Muscle of leg (tissue), 16 donors: ENCODE measurements at places on chromosomes 5 and 9. TPM values are rescaled to one million over a fixed set of nuclear protein-coding genes. Genes with fewer than 3 reads are reported as not detected.

The FBP2 gene
- 105 TPM for total RNA-seq

- DNase-seq, result peak; percentile 61
Observed at GRCh38 chr5:134948911-134949310, 18.8 kb upstream of the CATSPER3 start.

DNA sequence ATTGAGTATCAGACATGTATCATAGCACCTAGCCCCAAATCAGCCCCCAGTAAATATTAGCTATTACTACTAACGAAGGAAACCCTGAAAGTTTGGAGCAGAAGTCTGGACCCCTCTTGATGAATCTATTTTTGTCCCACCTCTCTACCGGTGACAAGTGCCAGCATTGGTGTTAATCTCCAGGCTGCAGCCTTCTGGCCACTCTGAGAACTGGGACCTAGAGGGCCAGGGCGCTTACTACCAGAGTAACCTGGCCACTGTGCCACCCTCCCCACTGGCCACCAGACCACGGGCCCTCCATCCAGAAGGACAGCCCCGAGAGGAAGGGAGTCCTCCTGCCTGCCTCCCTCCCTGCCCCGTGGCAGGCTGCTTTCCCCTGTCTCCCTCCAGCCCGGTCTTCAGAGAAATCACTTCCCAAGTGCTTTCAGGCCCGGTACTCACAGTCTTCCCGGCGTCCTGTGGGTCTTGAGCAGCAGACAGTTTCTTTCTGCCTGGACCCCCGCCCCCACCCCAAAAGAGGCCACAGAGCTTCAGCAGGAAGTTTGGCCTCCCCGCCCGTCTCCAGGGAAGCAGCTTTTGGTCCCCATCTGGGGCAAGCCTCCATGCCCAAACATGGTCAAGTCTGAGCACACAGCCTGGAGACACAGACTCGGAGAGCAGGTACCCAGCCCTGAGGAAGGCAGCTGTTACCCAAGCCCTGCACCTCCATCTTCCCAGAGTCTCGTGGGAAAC, at the start of gene KCNMB1:
TSS of gene KCNMB1 (minus strand) at position 550 of the 732 bp plus-strand sequence. CDS start 3,920 bp downstream, outside the sequence.
- peak; percentile 31 for DNase-seq

- DNase-seq, result no peak
Observed at GRCh38 chr5:60447488-60447920, 252.5 kb downstream of the DEPDC1B start.

The ENG gene
- total RNA-seq, result 9.3 TPM

The SUSD3 gene
- total RNA-seq, result 2.6 TPM

DNA sequence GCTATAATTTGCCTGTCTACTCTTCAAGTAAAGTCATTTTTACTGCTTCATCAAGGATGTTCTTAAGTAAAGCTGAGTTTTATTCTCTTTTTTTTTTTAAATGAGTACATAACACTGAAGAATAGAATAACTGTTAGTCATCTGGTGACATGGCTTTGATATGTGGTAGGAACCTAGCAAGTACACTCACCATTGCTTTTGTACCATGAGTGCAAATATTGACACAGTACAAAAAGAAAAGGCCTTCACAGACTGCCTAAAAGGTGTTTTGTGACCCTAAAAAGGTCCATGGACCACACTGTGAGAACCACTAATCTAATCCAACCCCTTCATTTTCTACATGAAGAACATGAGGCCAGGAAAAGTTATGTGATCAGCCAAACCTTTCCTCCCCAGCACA, 55.0 kb downstream of the ECPAS start:
- DNase-seq, result no peak

DNA sequence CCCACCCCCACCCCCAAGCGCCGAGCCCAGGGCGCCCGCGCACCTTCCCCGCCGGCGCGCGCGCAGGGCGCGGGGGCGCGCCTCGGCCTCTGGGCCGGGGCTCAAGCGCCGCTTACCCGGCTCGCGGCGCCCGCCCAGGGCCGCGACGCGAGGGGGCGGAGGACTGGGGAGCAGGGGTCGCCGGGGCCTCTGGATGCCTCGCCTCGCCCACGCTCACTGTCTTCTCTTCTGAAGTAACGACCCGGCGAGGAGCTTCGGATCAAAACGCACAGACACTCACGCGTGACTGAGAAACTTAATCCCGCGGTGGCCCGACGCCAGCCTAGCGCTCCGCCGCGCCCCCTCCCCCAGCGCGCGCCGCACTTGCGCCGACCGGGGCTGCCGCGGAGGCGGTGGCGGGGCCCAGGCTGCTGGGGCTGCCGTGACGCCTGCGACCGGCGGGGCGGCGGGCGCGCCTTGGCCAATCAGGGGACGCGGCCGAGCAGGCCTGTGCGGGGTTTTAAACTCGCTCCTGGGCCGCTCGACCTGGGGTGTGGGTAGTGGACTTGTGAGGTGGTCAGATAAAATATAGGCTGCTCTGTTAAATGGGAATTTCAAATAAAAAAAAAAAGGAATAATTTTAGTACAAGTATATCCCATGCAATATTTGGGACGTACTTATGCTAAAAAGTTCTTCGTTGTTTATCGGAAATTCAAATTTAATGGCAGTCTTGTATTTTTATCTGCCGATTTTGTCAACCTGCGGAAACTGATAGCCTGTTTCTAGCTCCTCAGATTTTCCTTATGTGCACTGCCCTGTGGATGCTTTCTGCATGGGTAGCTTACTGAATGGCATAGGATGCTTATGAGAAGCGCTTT, at the start of gene MPDZ:
TSS of gene MPDZ (minus strand) at position 409 of the 858 bp plus-strand sequence. CDS start 29,377 bp downstream, outside the sequence.
- peak; percentile 91 for DNase-seq

The ADGRD2 gene
- total RNA-seq, result not detected

The CAMK4 gene
- total RNA-seq, result 7.5 TPM

The CCNO gene
- total RNA-seq, result 0.04 TPM

DNA sequence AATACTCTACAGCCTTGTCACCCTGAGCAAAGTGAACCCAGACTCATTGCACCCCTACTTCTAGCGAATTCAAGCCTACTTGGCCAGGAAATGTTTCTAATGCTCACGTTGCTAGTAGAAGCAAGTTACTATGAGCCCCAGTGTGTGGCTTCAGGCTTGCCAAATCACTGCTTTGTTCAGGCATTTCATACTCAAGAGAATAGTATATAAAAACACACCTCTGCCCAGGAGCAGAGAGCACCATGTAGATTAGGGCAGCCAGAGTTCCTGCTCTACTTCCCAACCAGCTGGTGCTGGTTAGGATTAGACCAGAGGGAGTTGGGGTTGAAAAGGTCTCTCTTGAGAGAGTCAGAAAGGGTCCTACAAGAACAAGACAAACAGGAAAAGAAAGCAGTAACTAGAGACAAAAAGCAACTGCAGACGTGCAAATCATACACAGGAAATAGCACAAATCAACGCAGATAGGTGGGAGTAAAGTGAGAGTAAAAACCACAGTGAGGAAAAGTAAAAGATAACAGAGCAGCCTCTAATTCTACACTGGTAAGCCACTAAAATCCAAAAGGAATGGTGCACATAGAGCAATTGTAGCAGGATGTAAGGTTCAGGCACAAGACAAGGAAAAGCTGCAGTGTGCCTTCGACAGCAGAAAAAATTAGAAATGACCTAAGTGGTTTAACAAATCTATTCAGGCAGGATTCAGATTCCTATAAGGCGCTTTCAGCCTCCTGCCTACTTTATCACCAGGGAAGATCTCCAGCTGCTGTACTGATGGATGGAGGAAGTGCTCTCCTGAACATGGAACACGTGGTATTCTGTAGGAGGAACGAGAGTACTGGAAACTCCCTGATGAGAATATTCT, 49.6 kb upstream of the KIF2A start:
- DNase-seq, result peak; percentile 34

DNA sequence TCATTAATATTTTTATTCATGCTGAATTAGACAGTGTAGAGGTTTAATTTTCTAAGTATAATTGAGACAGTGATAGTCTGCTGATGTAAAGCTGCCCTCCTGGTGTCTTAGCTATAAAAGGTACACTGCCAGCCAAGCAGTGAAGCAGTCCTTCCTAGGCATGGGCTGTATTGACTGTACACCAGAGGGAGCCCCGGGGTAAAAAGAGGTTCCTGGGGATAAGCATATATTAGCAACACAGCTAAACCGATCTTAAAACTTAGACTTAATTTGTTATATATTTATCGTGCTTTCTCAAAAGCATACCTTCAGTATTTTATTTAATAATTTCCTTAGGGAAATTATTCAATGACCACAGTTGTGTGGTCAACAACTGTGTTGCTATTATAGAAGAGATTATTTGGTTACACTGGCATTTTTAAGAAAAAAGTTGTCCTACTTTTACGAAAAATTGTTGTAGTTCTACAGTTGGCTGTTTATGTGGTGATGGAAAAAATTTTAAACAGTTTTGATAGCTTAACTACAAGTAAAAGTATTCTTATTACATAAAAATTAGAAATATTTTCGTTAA, 68.8 kb downstream of the ELL2 start:
- no peak for DNase-seq

DNA sequence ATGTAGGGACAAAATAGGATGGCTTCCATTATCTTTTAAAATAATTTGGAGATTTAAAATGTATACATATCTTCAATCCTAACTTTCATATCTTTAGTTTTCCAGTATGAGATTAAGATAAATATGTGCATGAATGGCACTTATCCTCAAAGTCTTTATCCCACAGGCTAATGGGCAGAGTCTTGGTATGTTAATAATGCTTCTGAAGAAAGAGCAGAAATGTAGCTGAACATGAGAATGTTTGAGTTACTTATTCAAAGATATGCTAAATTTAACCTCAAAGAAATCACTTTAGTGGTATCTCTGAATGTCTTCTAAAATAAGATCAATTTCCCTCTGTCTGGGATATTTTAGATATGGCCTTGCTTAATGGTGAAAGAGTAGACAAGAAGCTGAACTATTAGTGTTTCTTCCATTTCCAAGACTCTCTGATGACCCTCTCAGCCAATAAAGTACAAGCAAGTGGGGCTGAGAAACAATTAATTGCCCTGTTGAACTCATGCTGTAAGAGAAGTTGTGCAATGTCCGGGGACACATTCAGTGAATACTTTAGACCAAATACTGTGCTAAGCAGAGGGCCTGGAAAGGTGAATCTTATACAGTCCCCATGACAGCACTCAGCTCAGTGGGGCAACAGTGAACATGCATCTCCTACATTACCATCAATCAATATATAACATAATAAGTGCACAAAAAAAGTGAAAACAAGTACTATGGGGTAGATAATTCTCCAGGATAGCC, 50.0 kb upstream of the ADAMTSL1 start:
- DNase-seq, result no peak

The ZNF366 gene
- 2.1 TPM for total RNA-seq

- no peak for DNase-seq
Observed at GRCh38 chr9:126394802-126395201, 68.2 kb downstream of the MVB12B start.

DNA sequence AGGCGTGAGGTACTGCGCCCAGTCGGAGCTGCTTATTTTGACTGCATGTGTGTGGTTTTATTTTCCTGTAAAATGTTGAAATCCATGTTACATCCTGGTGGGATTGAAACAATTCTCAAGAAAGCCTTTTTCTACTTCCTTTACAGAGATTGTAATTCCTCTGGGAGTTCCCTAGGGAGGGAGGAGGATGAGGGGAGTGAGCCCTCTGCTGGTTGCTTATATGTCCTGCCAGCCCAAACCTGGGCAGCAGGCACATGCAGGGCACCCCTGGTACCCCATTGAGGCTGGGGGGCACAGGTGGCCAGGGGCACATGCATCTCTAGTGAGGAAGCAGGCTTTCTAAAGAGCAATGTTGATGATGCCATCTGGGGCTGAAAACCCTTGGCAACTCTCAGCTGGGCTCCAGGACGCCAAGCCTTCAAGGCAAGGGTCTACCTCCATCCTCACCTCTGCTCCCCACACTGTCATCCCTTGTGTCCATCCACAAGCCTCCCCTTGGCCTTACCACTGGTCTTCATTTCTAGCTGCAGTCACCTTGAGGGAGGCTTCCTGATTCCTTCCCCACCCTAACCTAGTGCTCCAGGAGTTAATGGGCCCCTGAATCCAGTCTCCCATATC, 84.7 kb upstream of the TNFSF8 start:
- DNase-seq, result peak; percentile 31

The PDGFRB gene
- 109 TPM for total RNA-seq

The ZNF462 gene
- 18.8 TPM for total RNA-seq

DNA sequence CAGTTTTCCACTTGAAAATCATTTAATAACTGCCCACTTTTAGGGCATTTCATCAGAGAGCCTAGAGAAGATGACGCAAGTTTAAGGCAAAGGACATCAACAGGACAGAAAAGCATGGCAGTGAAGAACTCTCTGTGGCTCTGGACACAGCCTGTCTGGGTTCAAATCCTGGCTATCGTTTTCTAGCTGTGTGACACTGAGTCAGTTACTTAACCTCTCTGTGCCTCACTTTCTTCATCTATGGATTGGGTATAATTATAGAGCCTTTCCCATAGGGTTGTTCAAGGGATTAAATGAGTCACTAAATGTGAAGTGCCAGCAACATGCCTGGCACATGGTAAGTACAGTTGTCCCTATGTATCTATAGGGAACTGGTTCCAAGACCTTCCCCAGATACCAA, 6.7 kb downstream of the MYO10 start:
- no peak for DNase-seq

- DNase-seq, result no peak
Observed at GRCh38 chr5:180336234-180337020, 16.7 kb downstream of the GFPT2 start.

GRCh38 chr9:130932255-130933079, 6.6 kb downstream of the FIBCD1 start:
- DNase-seq, result no peak

DNA sequence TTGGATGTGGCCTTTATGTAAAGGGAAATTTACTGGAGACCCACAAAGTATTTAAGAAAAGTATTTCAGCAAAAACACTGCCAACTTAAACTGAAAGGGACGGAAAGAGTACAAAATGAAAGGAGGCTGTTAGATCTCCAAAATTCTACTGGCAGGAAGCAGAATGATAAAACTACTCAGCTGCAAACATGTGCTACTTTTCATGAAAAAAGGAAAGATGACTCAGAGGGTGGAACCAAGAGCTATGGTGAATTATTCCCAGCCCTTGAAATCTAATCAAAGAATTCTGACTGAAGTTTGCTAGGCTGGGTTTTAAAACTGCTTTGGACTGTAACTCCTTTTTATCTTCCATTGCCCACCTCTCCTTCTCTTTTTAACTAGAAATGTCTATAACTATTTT, 58.6 kb upstream of the ZBED3 start:
- DNase-seq, result no peak

The PHYHD1 gene
- 23.9 TPM for total RNA-seq

The MOB3B gene
- total RNA-seq, result 1.4 TPM

DNA sequence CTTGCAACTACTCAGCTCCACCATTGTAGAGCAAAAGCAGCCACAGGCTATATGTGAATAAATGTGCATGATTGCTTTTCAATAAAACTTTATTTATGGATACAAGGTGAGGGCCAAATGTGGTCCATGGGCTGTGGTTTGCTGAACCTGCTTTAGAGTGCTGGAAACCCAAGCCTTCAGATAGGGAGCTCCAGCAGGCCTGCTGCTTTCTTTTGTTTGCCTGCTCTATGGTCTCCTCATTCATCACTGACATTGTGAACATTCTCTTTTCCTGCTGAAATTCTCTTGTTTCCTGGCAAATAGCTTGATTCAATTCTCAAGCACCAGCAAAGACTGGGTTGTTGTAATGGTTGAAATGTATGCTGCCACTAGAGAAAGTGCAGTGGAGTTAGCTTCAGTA, 26.0 kb downstream of the EGFLAM start:
- no peak for DNase-seq
